Activated CD4-positive, alpha-beta T cell treated with anti-CD3 and anti-CD28 coated beads for 48 hours (primary cell): ENCODE measurements at places on chromosomes 7 and 10.
A peak's percentile ranks its signal among the peaks of the same experiment; 100 is the strongest.

- DNase-seq, result no peak
Observed at GRCh38 chr7:138388673-138389491, 71.2 kb upstream of the TRIM24 start.

DNA sequence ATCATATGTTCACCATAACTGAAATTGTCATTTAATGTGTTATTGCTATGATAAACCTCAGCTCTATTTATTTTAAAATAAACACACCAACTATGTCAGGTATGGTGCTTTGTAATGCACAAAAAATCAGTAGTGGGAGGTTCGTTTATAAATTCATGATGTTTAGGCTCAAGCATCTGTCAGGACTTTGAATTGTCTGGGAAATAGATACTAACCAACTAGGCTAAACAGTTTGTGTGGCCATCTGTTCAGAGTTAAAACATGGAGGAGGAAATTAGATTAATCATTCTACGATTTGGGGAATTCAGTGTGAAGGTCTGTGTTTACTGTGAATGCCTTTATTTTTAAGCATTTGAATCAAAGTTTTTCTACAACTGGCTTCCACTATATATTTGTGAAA lies 212.6 kb upstream of the FZD8 start:
- no peak for DNase-seq

DNA sequence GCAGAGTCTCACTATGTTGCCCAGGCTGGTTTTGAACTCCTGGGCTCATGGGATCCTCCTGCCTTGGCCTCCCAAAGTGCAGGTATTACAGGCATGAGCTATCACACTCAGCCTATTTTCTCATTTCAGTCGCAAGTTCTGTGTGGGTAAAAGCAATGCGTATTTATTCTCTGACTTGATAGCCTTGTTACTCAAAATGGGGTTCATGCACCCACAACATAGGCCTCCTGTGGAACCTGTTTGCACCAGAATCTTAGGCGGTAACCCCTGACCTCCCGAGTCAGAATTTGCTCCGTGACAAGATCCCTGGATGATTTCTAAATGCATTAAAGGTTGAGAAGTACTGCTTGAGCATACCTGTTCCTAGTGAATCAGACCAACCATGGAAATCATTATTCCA lies 7.3 kb downstream of the IL2RA start:
- no peak for DNase-seq

DNA sequence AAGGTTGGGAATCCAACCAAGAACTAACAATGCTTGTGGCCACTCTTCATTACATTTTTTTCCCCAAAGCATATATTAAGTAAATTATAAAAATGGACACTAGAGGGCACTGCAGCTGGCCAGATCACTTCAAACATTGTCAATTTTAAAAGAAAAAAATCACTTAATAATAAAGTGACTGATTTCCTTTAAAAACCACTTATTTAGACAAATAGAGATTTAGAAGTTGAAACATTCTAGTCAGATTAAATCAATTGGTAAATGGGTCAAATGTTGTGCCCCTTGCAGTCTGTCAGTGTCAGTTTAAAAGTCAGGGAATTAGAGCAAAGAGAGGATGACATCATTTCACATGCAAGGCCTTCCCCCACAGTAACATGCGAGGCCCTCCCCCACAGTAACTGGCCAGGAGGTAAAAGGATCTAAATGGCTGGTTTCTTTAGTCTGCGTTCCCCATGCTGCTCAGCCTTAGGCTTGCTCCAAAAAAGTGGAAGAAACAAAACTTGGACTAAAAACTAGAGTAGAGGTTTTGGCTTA lies 177.9 kb downstream of the SKAP2 start:
- DNase-seq, result no peak

DNA sequence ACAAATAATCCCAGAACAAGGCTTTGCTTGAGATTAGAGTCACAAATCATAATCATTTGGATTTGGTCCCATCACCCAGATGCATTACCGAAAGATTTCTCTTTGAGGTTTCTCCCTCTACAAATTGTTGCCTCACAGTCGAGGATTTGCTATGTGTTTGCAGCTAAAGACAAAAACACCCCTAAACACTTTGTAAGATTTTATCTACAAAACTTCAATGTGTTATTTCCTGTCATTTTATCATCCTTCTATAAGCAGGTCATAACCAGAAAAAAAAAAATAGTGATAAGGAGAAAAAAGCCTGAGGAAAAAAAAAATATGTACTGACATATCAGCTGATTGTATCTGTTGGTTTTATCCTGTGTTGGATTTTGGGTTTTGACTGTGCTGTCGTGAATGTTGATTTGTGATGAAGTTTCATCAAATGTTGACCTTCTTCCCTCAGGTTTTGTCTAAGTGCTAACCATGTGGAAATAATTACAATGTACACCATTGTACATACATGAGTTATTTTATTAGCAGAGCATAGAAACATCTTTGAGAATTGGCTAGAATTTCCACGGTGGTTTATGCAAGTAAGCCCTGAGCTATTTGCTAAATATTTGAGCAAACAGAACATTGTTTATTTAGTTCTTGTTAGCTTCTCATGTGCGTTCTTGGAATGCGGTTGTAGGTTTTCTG lies 274.4 kb downstream of the NEBL start:
- DNase-seq, result no peak

DNA sequence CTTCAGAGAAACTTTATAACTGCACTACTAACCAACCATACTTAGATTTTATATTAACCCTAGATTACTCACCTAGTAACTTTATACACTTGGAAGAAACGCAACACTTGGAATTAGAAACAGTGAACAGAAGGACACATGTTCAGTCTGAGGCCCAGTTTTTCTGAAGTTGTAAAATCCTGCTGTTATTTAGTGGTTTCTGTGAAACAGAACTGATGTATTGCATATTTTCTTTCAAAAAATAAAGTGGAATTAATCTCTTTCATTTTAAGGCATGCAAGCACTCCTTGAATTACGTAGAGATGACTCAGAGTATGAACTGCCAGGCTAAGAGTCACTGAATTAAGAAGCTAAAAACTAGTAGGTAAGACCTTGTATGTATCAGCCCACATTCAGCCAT lies 215.8 kb downstream of the SKAP2 start:
- DNase-seq, result no peak

- DNase-seq, result no peak
Observed at GRCh38 chr7:155870334-155871180, 58.3 kb upstream of the SHH start.

DNA sequence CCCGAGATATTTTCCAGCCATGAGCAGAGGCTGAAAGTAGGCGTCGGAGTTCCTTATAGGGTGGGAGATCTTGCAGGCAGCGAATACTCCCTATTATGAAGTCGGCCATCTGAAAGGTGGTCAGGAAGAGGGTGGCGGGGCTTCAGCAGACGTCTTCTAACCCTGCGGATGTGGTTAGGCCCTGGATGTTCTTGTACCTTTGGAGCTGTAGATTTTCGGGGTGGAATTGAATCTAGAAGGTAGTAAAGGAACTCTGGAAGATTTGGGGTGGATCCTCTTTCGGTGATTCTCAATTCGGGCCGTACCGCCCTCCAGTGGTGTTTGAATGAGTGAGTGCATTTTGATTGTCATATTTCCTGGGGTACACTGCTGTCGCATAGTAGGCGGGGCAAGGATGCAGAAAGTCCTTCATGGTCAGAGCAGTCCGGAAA lies 635 bp downstream of the NUP205 start:
- peak; percentile 74 for DNase-seq

DNA sequence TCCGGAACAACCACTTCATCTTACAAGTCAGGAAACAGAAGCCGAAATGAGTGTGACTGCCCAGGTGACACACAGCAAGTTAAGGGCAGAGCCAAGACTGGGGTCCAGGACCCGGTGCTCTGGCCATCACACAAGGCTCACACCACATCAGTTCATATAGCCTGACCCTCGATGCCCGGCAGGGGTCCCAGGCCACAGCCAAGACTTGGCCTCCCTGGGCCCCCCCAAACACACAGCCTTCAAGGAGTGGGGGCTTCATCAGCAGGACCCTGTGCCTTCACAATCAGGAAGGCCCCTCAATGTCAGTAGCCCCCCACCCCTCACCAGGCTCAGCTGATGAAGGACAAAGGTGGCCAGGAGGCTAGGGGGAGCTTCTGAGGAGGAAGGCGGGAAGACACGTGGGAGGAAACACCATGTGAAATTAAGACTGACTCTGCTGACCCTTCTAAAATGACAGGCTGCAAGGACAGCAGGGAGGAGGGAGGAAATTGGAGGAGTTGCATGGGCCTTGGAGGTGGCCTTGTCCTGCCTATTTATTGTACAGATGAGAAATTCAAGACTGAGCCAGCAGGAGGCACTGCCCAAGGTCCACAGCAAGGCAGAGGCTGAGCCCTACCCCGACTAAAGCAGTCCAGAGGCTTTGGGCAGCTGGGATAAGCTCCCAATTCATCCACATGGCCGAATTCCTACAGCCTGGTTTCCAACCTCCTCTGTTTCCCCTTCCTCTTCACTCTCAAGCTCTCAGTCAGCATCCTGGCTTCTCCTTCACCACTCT lies 216.1 kb upstream of the ZMIZ1 start:
- peak; percentile 19 for DNase-seq

DNA sequence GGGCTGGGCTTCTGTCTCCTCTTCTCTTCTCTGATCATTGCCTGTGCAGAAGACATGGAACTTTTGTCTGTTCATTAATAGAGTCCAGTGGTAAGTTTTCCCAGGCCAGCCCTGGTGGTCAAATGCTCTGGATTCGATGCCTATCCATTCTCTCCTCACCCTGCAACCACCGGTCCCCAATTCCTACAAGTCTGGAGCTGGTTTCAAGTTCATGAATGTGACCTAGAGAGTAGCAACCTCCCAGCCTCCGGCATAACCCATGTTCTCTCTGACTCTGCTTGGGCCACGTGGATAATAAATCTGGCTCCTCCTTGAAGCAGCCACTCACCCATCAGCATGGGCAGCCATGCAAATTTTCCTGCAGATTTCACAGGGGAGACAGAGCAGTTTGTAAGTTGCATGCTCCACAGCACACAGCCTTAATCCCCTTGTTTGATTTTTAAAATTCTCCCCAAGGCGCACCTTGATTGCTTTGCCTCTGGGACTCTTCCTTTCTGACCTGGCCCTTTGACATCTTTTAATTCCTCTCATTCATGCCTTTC lies 37.3 kb upstream of the PDZD8 start:
- DNase-seq, result no peak
